ENCODE measurements at places on chromosomes 12 and 14.

GRCh38 chr14:75825147-75825592, 156.6 kb downstream of the TGFB3 start:
- no peak for DNase-seq

GRCh38 chr12:3571323-3571722, 80.3 kb downstream of the PRMT8 start:
- DNase-seq, result no peak

GRCh38 chr12:32211900-32212156, 105.2 kb downstream of the BICD1 start:
- no peak for DNase-seq

DNA sequence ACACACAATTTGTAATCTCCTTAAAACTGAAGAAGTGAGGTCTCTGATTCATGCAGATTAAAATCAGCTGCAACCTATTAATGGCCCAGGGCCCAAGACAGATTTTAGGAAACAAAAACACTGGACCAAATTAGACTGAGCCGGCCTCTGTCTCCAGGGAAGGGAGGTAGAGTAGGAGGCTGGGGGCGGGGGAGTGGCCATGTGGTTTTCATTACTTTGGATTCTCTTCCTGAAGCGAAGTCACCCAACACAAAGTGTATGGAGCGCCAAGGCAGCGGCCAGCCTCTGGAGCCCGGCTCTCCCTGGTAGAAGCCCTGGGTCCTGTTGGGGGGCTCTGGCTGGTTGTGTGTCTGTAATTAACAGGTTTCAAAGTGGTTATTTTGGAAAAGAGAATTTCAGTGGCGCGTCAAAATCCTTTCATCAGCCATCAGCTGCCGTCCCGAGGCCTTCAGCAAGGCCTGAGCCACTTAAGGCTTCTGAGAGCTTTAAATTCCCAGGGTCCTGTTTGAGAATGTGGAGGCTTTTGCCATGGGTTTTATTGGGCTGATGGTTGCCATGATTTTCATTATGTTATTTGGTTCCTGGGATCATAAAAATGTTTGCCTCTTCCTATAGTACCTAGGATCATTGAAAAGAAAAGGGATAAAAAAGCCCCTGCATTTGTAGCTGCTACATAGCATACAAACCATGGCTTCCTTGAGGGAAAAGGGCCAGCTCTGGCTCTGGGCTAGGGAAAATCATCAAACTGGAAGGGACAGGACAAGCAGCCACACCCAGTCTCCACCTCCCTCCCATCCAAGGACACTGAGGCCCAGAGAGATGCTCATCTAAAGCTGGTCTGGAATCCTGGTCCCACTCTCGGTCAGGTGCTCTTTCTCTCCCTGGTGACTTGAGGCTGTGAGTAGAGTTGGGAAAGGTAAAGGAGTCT, 282.4 kb downstream of the ZFP36L1 start:
- DNase-seq, result no peak

GRCh38 chr12:117105902-117106301, 6.7 kb upstream of the TESC start:
- DNase-seq, result no peak

DNA sequence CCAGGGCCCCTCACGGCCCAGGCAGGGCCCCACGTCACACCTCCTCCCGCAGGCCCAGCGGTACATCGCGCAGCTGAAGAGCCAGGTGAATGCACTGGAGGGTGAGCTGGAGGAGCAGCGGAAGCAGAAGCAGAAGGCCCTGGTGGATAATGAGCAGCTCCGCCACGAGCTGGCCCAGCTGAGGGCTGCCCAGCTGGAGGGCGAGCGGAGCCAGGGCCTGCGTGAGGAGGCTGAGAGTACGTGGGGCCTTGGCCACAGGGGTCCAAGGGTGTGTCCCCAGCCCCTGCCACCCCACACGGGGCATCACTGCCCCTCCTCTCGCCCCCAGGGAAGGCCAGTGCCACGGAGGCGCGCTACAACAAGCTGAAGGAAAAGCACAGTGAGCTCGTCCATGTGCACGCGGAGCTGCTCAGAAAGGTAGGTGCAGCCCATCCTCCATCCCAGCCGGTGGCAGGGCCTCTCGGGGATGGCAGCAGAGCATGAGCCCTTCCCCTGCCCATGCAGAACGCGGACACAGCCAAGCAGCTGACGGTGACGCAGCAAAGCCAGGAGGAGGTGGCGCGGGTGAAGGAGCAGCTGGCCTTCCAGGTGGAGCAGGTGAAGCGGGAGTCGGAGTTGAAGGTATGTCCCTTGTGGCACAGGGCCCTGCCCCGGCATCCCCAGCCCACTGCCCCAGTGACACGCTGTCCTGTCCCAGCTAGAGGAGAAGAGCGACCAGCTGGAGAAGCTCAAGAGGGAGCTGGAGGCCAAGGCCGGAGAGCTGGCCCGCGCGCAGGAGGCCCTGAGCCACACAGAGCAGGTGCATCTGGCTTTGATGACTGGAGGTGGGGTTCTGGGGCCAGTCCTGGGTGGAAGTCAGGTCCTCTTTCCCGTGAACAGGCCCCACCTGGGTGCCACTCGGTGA, 20.9 kb downstream of the HIP1R start:
- DNase-seq, result no peak

- DNase-seq, result no peak
Measured at GRCh38 chr14:55717621-55718020, 137.6 kb downstream of the KTN1 start.

DNA sequence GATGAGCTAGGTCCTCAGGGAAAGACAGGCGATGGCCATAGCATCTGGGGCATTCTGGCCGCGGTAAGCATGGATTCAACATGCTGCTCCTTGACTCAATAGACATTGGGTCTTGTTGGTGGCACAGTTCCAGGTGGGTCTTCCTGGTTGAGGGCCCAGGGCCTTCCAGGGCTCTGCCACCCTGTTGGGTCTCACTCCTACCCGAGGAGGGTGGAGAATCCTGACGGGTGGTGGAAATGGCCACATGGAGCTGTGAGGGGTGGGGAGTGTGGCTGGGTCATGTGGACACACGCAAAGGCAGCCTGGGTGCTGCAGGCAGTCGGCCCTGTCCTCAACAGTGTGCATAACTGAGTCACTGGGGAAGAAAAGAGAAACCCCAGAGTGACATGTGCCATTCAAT, 148.1 kb downstream of the KIF26A start:
- no peak for DNase-seq

- no peak for DNase-seq
Measured at GRCh38 chr14:62696331-62696924, 348.8 kb downstream of the KCNH5 start.

GRCh38 chr12:110508071-110508586, 6.0 kb downstream of the RAD9B start:
- no peak for DNase-seq

GRCh38 chr14:91129261-91129660, 15.4 kb downstream of the DGLUCY start:
- no peak for DNase-seq

- no peak for DNase-seq
Measured at GRCh38 chr12:51687177-51687576, 96.1 kb downstream of the SCN8A start.

DNA sequence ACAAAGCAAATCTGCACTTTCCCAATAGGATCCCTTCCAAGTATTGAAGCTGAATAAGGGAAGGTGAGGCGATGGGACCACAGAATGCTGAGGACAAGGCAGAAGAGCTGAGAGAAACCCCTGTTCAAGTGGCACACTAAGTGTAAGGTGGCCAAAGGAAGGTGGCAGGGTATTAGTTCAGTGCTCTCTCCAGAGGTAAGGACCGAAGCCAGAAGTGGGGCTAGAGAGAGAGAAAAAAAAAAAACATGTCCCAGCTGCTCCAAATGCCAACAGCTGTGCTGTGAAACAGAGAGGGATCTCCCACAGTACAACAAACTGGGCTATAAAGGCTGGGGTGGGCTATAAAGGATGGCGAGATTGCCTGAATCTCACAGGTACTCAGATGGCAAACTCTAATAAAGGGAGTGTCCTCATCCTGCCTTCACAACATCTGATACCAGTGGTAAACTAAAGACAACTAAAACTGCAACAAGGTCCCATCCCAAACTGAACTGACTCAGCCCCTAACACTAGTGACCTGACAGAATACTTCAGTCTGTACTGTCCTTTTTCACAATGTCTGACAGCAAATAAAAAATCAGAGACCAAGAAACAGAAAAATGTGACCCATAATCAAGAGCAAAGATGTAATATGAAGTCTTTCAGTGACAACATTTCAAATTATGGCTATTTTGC, 47.9 kb downstream of the CDK17 start:
- no peak for DNase-seq

DNA sequence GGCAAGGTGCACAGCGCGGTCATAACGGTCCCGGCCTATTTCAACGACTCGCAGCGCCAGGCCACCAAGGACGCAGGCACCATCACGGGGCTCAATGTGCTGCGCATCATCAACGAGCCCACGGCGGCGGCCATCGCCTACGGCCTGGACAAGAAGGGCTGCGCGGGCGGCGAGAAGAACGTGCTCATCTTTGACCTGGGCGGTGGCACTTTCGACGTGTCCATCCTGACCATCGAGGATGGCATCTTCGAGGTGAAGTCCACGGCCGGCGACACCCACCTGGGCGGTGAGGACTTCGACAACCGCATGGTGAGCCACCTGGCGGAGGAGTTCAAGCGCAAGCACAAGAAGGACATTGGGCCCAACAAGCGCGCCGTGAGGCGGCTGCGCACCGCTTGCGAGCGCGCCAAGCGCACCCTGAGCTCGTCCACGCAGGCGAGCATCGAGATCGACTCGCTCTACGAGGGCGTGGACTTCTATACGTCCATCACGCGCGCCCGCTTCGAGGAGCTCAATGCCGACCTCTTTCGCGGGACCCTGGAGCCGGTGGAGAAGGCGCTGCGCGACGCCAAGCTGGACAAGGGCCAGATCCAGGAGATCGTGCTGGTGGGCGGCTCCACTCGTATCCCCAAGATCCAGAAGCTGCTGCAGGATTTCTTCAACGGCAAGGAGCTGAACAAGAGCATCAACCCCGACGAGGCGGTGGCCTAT, 875 bp downstream of the HSPA2 start:
- DNase-seq, result no peak

DNA sequence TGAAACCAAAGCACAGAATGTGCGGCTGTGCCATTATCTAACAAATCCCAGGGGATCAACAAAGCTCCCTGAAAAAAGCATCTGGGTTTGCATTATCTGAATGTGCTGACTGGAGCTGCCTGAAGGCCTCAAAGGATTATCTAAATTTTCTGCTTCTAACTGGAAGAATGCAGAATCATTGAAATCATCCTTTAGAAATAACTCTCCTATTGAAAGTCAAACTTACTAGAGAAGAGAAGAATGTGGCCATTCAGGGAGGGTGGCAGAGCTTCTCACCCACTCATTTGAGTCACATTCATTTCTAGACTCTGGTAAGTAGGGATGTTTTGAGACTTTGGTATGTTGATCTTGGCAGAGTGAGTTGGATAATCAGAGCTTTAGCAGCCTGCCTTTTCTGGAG, 220.6 kb upstream of the RGS6 start:
- DNase-seq, result no peak

GRCh38 chr12:99111600-99111999, 466.5 kb downstream of the APAF1 start:
- peak; percentile 95 for DNase-seq

DNA sequence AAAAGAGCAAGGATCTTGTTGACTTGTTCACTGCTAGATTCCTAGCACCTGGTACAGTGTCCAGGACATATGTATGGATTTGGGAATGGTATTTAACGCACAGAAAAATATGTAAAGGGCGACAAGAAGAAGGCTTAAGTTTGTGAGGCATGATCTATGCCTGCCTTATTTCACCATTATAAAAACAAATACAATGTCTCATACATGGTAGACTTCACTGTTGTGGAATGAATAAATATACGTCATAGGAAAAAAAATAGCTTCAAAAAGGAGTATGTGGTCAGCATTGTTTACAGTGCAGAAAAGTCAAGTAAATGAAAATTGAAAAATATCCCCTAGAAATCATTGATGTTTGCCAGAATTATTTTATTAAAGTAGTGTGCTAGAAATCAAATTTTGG, 30.0 kb downstream of the HCFC2 start:
- DNase-seq, result no peak

GRCh38 chr12:3959799-3960560, 86.8 kb upstream of the PARP11 start:
- DNase-seq, result no peak

- DNase-seq, result no peak
Measured at GRCh38 chr12:110647631-110648040, 33.7 kb downstream of the TCTN1 start.

GRCh38 chr14:23414254-23414653, 6.2 kb upstream of the MYH6 start:
- no peak for DNase-seq

GRCh38 chr14:26598672-26599131, 869 bp upstream of the NOVA1 start:
- DNase-seq, result no peak

DNA sequence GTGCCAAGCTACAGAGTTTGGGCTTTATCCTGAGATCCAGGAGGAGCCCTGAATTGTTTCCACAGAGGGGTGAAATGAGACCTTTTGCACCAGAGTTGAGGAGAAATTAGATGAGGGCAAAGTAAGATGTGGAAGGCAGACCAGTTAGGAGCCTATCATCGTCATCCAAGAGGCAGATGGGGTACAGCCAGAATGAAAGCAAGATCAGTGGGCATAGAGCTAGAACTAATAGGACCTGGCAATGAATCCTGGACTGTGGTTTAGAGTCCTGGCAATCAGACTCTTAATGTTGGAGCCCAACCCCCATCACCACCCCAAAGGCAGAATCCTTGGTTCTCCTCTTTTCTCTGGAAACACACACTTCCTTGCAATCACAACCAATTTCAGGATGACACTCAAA, 166.6 kb upstream of the HMGA2 start:
- no peak for DNase-seq

- DNase-seq, result no peak
Measured at GRCh38 chr12:122081697-122082221, 3.2 kb downstream of the MLXIP start.

DNA sequence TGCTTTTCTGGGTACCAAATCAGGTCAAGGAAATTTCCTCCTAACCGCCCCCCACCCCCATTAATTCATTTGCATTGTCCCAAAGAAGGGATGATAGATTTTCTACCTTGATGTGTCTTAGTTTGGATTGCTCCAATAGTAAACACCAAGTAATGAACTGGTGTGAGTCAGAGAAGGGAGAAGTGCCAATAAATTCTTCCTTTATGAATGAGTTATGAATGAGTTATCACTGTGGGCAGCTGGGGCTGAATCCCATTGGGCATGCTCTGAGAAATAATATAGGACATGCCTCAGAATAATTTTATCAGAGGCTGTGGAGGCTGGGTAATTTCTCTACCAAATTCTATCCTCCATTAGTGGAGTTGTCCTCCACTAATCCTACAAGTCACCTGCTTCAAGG, 277.9 kb upstream of the FLRT2 start:
- DNase-seq, result no peak

Measured in NCI-H1105 treated with DMSO at 0.1 percent for 48 hours (cell line).